ENCODE measurements at places on chromosomes 2 and 18.

DNA sequence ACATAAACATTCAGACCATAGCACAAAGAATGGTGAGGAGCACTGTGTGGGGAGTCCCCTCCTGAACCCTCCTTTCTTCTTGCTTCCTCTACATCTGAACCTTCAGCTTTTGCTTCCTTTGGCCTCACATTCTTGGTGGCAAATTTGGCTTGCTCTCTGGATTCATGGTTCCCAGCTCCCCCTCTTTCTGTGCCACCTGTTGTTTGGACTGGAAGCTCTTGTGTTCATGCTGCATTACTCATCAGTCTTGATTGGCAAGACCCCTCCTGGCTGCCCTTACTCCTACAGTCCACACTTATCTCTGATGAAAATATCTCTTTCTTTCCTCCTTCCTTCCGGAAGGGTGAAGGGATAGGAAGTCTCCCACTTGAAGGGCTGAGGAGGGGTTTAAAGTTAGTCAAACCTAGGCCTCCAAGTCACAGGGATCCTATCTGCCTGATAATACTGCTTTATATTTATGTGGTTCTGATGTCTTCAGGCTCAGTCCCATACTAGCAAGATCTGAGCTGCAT lies 70.0 kb downstream of the MYO3B start:
- no peak for DNase-seq

DNA sequence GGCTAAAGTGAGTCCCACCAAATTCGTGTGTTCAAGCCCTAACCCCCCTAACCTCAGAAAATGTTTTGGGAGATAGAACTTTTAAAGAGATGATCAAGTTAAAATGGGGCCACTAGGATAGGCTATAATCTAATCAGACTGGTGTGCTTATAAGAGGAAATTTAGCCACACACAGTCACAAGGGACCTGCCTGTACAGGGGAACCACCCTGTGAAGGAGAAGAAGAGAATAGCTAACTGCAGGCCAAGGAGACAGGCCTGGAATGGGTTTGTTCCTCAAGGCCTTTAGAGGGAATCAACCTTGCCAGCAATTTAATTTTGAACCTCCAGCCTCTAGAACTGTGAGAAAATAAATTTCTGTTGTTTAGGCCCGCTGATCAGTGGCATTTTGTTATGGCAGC lies 36.0 kb upstream of the TANK start:
- DNase-seq, result no peak

DNA sequence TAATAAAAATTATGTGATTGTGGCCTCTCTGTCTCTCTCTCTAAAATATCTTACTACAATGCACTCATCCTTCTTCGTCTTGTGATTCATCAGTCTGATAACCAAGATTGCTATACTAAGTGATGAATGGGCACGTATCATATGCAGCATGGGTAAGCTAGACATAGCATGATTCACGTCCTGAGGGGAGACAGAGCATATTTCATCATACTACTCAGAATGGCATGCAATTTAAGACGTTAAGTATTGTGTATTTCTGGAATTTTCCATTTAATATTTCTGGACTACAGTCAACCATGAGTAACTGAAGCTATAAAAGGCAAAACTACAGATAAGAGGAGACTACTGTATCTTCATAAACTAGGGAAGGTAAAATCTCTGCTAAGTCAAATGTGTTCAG lies 97.0 kb upstream of the CD226 start:
- no peak for DNase-seq

GRCh38 chr2:221857719-221858118 lies 285.6 kb upstream of the EPHA4 start:
- DNase-seq, result no peak

- peak; percentile 17 for DNase-seq
Observed at GRCh38 chr2:132547090-132547687, 122.8 kb downstream of the LYPD1 start.

DNA sequence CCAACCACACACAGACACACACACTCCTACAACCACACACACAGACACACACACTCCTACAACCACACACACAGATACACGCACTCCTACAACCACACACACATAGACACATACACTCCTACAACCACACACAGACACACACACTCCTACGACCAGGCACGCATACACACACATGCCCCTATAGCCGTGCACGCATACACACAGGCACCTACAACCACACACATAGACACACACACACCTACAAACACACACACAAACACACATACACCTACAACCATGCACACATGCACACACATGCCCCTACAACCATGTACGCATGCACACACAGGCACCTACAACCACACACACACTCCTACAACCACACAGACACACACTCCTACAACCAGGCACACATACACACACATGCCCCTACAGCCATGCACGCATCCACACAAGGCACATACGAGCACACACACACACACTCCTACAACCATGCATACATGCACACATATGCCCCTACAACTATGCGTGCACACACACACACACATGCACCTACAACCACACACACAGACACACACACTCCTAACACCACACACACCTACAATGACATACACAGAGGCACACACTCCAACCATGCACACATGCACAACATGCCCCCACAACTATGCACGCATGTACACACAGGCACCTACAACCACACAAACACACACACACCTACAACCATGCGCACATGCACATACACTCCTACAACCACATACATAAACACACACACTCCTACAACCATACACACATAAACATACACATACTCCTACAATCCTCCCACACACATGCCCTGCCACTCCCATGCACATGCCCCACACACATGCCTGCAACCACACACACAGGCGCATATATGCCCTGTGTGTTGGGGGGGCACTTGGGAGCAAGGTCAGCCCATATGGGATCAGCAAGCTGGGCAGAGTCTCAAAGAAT lies 19.1 kb upstream of the TEX51 start:
- no peak for DNase-seq

DNA sequence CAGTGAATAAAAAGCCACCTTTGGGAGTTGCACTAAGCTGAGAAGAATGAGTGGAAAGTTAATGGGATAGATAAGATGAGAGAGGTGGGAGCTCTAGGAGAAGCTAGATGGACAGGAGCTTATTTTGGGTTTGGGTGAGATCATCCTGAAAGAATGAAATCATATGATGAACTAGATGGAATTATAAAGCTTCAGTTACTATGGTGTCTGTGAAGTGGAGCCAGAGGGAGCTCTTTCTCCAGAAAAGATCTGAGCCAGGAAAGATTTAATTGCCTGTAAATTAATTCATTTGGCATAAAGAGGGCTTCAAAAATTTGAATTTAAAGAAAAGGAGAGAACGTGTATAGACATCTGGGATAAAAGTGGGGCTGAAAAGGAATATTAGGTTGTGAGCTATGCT lies 10.3 kb downstream of the DNAH6 start:
- DNase-seq, result no peak

DNA sequence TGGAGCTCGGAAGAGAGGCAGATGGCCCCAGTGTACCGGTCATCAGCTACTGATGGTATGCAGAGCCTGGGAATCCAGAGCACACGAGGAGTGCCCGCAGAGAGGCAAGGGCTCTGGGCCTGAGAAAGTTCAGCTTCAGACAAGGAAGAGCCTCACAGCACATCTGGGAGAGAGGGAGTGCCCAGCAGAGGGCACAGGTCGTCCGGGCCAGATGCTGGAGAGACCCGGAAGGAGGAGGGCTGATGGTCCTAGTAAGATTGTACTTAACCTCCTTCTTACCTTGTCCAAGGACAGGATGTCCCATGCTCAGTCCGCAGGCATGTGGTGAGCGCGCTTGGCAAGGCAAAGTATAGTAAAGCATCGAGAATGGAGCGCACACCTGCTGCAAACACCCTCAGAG lies 24.4 kb upstream of the CHMP1B start:
- no peak for DNase-seq

GRCh38 chr2:66275984-66276383 lies 158.9 kb upstream of the MEIS1 start:
- DNase-seq, result no peak

DNA sequence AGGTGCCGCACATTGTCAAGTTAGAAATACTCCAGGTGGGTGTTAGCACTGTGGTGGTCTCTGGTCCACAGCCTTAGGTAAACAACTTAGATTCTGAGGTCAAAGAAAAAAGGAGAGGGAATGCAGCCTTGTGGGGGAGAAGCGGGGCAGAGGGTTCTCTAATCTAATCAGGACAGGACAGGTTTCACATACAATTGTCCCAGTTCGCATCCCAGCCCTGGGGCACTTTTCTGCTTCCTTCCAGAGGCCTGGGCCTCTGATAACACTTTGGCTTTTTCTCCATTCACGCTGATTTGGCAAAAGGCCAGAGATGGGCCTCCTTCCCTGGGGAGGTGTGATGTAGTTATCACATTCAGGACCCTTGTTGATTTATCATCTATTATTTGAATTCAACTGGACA lies 32.5 kb downstream of the SLC1A4 start:
- DNase-seq, result no peak

GRCh38 chr2:218577482-218578220 lies 9.0 kb downstream of the CNOT9 start:
- peak; percentile 1 for DNase-seq

GRCh38 chr2:88350331-88351248 lies 101.9 kb downstream of the FOXI3 start:
- DNase-seq, result peak; percentile 4

- DNase-seq, result peak; percentile 6
Observed at GRCh38 chr2:205235434-205235833, 446.9 kb upstream of the NRP2 start.

- DNase-seq, result no peak
Observed at GRCh38 chr2:239049421-239050251, 201.8 kb downstream of the TWIST2 start.

DNA sequence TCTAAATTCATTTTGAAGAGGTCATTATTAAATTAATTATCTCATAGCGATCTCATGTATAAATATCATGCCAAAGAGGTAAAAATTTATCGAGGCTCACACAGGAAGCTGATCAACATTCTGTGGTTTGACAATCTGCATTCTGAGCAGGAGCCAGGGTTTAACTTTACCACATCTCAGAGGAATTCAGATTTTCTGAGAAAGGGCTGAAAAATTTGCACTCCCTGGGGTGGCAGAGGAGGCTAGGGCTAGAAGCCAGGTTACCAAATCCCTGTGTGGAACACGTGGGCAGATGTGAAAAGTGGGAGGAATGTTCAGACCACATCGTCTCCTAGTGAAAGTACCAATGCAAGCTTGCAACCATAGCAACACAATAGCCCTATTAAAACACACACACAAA lies 63.5 kb upstream of the CTLA4 start:
- DNase-seq, result no peak

- peak; percentile 47 for DNase-seq
Observed at GRCh38 chr2:232204457-232204931, 174.1 kb upstream of the ALPP start.

DNA sequence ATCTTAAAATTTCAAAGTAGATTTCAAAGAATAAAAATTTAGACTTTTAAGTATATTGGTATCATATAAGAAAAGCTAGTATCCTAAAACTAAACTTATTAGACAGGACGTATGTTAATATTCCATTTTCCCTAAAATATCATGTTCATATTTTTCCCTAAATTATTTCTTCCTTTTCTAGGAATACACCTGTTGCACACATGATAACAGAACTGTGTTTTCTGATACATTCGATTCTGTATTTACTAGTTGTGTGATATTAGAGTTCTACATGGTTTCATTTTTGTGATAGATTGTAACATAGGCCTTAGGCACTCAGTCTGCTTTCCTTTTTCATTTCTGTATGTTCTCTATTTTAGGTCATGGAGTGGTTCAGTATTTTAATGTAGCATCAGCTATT lies 10.9 kb downstream of the RBM45 start:
- no peak for DNase-seq

DNA sequence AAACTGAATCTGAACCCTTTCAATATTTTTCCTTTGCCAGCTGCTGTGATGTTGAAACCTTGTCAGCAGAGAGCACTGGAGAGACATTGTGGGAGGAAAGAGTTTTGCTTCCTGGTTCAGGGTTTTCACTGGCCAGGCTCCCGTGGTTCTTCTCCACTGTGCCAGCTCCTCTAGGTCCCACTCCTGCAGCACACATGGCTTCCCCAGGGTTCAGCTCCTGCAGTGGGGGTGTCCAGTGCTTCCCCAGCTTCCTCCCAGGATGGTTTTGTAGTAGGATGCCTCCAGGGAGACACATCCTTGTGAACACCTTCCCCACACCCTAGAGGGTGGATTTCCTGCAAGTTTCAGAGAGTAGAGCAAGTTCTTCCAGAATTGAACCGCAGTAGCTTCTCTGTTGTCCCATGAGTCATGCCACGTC lies 24.0 kb upstream of the SULT1C3 start:
- DNase-seq, result peak; percentile 4

DNA sequence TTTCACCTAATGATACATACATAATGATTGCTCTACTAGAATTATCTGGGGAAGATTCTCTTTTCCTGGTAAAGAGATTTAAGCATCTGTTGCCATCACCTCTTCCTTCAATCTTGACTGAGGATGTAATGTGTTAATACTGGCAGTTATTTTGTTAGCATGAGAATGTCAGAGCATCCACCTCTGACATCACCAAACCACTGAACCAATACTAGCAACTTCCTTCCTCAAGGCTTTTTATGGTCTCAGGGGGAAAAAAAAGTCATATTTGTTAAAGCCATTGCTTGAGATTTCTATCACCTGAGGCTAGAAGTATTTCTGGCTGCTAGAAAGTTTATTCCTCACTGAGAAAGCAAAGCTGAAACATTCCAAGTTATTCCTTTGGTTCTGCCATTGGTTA lies 48.5 kb downstream of the DSEL start:
- no peak for DNase-seq

GRCh38 chr2:239866350-239866749 lies 158.8 kb downstream of the NDUFA10 start:
- DNase-seq, result no peak

DNA sequence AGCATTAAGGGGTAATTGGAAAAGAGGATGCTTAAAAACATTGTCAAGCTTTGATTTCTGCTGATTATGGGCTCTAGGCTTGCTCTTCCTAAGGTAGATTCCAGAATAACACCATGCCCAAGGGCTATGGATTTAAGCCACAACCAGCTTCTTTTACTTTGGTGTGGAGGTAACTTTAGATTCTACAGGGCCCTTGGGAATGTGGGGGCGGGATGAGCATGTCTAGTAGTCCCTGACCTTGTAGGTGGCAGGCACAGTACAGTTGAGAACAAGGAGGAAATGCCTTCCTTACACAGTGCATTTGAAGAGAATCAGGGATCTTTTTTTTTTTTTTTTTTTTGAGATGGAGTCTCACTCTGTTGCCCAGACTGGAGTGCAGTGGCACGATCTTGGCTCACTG lies 364.2 kb downstream of the NYAP2 start:
- DNase-seq, result no peak

GRCh38 chr2:16162491-16163040 lies 222.2 kb downstream of the MYCN start:
- no peak for DNase-seq
